ENCODE measurements at places on chromosomes 7 and 10.

DNA sequence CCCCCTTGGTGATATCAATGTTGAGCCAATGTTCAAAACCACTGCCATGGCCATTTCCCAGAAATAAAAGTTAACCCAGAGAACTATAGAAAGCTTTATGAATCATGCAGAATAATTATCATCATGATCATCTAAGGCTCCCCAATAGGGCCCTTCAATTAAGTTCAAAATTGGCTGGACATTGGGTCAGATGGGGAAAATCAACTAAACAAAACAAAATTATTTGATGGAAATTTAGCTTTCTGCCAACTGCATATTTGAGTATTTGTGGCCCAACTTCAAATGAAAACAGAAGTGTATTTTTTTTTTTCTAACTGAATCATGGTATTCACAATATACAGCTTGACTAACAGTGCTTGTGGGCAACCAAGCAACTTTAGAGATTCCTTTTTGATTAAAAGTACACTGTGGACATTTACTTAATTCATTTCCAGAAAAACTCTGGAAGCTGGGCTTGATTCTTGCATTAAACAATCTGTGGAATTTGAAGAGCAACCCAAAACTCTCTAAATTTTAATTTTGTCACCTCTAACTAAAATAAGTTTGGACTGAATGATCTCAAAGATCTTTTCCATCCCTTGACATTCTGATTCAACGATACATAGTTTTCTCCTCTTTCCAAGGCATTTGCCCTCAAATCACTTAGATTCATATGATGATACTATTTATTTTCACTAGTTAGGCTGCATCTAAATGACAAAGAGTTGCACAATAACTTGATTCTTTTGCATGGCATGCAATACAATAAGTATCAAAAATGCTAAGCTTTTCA is 203.2 kb downstream of the AHR start:
- no peak for DNase-seq

DNA sequence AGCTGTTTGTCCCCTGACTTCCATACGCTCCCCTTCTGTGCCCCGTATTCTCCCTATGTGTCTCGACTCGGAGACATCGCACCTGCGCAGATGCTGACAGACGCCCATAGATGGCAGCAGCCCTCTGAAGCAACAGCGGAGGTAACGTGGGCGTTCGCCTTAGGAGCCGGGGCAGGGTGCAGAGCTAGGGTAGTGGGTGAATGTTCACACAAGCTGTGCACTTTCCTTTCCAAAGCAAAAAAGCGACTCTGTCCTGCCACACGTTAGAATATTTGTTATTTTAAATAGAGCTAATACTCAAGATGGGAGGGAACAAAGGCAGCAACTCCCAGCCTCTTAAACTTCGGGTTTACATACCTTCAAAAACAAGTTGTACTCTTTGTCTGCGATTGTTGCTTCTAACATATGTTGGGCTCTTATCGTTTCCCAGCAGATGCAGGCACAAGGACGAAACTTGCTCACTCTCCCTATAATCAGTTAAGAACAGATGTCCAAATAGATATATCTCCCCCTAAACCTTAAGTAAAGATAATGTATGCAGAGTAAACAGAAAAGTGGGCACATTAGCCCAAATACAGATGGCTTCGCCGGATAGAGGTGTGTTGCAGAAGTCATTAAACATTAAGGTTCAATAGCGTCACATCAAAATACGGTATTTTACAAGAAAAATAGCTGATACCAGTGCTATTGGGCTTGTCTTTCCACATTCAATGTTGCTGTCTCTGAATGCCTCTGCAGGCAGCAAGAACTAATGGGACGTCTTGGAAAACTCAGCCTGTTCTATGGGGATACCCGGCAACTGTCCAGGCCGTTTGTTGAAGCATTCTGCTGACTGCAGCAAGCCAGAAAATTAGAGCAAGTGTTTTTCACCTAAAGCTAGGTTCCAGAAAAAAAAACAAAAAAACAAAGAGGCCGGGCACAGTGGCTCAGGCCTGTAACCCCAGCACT is 340.3 kb upstream of the PRKCQ start:
- peak; percentile 75 for DNase-seq

DNA sequence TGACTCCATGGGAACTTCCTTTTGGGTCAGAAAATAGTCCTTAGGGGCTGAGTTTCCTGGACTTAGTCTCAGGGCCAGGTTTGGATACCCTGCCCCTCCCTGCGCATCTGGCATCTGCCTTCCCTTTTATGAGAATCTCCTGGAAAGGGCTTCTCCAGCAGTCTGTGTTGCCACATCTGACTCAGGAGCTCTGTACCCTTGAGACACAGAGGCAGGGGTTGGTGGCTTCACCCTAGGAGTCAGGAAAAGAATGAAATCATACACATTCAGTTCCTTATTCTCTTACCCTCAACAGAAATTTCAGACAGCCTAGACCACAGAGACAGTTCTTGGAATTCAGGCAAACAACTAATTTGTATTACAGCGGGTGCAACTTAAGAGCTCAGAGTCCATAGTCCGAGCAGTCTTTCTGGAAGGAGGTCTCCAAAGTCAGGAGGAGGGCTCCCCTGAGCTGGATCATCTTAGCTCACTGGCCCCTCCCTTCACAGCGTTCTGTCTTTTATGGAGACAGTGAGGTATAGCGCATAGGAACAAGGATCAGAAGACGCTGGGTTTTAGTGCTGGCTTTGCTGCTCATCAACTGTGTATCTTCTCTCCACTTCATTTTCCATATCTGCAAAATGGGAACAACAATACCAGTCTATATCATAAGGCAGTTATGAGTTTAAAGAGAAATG is 3.0 kb upstream of the PLAU start:
- DNase-seq: no peak

DNA sequence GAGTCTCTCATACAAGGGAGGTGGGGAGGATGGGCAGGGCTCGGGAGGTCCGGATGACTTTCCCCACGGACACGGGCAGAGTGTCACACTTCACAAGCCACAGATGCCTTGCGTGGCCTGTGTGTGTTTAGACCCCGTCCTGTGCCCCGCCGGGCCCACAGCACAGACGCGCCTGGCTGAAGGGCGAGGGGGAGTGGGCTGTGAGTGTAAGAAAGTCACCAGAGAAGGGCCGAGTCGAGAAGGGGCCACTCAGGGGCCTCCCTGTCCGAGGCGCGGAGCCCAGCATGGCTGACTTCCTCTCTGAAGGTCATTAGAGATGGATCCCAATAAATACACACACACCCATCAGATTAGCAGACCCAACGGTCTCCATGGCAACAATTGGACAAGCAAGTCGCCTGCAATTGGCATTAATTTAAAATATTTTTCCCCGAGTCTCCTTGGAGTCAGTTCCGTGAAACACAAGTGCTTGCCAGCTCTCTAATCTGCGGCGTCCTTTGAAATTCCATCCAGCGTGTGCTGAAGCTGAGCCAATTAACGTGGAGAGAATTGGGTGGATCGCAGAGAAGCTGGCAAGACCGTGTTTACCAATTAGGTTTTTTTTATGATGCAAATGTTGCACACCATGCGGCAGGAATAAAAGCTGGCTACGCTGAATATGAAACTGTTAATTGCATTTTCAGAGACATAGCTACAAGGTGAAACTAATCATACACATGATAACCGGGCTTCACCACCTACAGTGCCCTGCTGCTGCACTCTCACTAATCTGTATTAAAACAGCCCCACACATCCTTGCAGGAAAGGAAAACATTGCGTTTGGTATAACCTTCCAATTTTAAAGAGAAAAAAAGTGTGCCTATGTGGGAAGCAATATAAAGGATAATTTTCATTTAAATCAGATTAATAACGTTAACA is 571.2 kb downstream of the PTPRN2 start:
- no peak for DNase-seq
